Fibroblast of mammary gland (primary cell): ENCODE measurements at places on chromosomes 7 and 10.
A peak's percentile ranks its signal among the peaks of the same experiment; 100 is the strongest.

GRCh38 chr7:101606498-101606923, 22.6 kb downstream of the MYL10 start:
- DNase-seq, result no peak

- no peak for DNase-seq
Measured at GRCh38 chr10:12471135-12471534, 121.8 kb downstream of the CAMK1D start.

- no peak for DNase-seq
Measured at GRCh38 chr10:95579292-95579691, 18.1 kb upstream of the SORBS1 start.

GRCh38 chr10:118395947-118396346, 53.8 kb upstream of the FAM204A start:
- no peak for DNase-seq

GRCh38 chr10:131280101-131280500, 31.4 kb downstream of the TCERG1L start:
- DNase-seq, result no peak

- no peak for DNase-seq
Measured at GRCh38 chr7:538764-539685, 19.4 kb upstream of the PDGFA start.

DNA sequence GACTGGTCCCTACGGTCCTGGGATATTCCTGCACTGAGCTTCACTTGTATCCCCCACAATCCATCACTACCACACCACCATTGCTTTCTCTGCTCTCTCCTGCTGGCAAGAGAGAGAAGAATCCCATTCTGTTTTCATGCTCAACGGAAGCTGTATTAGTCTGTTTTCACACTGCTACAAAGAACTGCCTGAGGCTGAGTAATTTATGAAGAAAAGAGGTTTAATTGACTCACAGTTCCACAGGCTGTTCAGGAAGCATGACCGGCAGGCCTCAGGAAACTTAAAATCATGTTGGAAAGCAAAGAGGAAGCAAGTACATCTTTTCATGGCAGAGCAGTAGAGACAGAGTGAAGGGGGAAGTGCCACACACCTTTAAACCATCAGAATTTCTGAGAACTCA, 260.4 kb upstream of the LYZL1 start:
- DNase-seq, result no peak

- peak; percentile 25 for DNase-seq
Measured at GRCh38 chr10:79405221-79405994, 40.0 kb downstream of the ZCCHC24 start.

DNA sequence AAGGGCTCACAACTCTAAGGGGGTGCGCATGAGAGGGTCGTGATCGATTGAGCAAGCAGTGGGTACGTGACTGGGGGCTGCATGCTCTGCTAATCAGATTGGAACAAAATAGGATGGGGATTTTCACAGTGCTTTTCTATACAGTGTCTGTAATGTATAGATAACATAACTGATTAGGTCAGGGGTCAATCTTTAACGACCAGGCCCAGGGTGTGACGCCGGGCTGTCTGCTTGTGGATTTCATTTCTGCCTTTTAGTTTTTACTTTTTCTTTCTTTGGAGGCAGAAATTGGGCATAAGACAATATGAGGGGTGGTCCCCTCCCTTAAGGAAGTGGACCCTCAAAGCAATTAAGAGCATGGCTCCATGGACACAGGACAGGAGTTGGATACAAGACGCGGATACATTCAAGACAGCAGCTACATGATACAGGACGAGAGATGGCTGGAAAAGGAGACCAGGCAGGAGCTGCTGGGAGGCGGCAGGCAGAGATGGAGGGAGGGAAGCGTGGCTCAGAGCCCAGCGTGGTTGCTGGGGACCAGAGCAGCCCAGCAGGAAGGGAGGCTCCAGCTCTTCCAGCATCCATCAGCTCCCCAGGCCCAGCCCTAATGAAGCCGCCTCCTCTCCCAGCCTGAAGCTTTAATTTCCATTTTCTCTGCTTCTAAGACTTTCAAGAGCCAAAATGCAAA, 31.6 kb downstream of the GSDME start:
- no peak for DNase-seq

- peak; percentile 71 for DNase-seq
Measured at GRCh38 chr10:7417103-7417623, 6.3 kb upstream of the SFMBT2 start.

- no peak for DNase-seq
Measured at GRCh38 chr10:61411706-61412105, 41.5 kb downstream of the TMEM26 start.

GRCh38 chr7:90311175-90311574, 9.9 kb downstream of the FAM237B start:
- DNase-seq, result no peak

GRCh38 chr10:78502210-78502936, 468.7 kb downstream of the RPS24 start:
- peak; percentile 39 for DNase-seq

DNA sequence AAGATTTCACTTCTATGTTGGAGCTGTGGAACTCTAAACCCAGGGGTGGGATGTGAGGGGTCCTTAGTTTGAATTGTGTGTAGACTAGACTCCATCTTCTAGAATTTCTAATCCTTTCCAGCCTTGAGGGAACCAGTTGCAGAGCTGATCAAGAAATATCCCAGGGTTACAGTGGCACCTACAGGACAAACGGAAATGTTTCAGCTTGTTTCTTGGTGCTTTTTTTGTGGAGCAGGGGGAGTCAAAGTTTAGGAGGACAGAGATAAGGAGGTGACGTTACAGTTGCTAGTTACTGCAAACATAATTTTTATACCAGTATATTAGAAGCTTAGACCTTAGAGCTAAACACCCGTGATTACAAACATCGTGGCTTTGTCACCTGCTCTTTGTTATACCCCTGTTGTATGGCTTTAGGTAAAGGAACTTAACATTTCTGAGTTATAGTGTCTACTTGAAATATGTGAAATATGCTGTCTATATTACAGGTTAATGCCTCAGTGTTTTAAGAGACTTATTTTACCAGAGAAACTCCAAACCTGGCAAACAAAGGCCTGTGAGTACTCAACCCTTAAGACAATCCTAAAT, 84.5 kb upstream of the DYNC1I1 start:
- DNase-seq, result peak; percentile 53

- DNase-seq, result no peak
Measured at GRCh38 chr7:26709210-26709990, 155.0 kb downstream of the SKAP2 start.

GRCh38 chr7:98569691-98570337, 47.3 kb upstream of the NPTX2 start:
- DNase-seq, result no peak

GRCh38 chr7:156993021-156993924, 17.2 kb downstream of the MNX1 start:
- no peak for DNase-seq

- no peak for DNase-seq
Measured at GRCh38 chr7:8585591-8585990, 152.2 kb downstream of the NXPH1 start.

DNA sequence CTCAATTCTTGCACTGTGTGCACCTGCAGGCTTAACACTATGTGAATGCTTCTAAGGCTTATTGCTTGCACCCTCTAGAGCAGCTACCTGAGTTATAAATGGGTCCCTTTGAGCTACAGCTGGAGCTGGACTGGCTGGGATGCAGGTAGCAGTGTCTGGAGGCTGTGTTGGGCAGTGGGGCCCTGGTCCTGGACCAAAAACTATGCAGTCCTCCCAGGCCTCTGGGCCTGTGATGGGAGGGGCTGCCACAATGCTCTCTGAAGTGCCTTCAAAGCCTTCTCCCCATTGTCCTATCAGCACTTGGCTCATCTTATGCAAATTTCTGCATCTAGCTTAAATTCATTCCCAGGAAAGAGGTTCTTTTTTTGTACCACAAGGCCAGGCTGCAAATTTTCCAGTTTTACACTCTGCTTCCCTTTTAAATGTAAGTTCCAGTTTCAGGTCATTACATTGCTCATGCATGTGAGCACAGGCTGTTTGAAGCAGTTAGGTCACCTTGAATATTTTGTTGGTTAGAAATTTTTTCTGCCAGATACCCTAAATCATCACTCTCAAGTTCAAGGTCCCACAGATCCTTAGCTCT, 26.0 kb downstream of the KBTBD2 start:
- DNase-seq, result no peak

DNA sequence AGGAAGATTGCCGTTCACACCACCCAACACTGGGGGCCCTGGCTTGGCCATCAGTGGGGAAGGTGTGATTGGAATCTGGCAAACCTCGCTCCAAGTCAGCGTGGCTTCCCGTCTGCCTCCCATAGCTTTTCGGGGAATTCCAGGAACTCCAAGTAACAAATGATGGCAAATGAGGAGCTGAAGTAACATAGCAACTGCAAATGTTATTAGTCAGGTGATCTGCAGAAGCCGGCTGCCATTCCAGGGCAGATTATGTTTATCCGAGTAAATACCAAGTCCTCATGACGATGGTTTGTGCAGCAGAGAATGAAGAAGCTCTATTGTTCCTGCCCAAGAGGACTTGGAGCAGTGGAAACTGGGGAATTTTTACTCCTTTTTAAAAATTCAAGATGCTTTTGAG, 270.5 kb upstream of the PODXL start:
- DNase-seq, result no peak

GRCh38 chr10:58662314-58662713, 149.6 kb downstream of the BICC1 start:
- peak; percentile 94 for DNase-seq

- DNase-seq, result peak; percentile 97
Measured at GRCh38 chr7:134693256-134693655, 46.6 kb downstream of the BPGM start.

DNA sequence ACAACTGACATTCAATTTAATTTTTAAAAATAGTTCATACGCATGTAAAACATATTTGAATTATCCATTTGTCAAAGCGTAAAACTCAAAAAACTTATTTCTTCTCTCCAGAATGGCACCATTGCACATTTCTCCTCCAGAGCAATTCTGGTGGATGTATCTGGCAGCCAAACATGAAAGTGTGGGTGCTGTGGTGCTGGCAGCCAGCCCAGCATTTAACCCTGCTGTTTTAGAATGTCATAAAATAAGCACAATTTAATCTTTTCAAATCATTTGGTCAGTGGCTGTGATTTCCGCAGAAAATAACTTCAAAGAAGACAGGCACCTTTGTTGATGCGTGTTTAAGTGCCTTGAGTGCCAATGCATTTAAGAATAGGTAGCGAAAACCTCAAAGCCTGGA, 302.7 kb upstream of the MEOX2 start:
- no peak for DNase-seq

GRCh38 chr10:107341281-107341680, 176.8 kb upstream of the SORCS1 start:
- no peak for DNase-seq

DNA sequence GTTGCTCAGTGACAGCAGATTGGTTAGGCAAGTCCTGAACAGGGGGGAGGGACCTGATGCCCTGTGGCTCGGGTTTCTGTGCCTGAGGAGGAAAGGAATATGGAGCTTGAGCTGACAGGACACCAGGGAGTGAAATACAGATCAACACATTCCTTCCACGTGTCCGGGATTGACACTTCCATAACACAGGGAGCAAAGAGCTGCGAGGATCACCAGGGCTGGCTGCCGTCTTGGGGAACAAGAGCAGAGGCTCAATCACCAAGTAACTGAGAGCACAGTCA, 36.7 kb upstream of the EFCAB10 start:
- no peak for DNase-seq

DNA sequence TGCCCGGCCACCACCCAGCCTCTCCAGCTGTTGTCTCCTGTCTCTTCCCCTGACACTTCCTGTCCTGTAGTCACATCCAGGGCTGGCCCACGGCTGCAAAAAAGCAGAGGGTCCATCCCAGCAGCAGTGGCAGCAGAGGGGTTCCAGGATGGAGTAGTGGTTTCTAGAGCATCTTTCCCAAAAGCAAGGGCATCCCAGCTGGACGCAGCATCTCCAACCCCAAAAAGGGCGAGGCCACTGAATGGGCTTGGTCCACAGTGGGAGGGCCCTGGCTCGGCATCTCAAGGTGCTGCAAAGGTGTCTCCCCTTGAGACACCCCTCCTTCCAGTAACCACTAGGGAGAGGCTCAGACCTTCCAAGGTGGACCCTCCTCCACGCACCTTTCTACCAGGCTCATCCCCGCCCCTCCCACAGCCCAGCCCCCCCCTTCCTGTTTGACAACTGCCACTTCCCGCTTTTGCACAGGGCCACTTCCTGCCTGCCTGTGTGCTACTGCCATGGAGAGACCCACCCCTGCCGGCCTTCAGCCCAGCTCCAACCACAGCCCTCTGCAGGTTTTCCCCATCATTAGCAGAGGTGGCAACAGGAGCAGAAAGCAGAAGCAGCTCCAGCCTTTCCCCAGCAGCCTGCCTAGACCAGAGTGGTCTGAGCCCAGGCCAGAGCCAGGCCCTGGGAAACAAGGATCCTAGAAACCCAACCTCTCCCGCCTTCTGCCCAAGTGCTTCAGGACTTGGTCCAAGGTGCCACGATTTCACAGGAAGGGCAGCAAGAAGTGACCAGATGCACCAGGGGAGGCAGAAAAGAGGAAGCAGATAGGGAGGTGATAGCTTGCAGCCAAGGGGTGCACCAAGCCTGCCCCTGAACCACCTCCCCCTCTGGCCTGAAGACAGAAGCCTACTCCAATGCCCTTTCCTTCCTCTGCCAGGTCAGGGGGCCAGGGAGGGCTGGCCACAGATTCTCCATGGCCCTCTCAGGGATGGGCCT, 8.6 kb downstream of the CAMK2G start:
- no peak for DNase-seq

GRCh38 chr7:48154792-48155413, 16.4 kb upstream of the ABCA13 start:
- DNase-seq, result peak; percentile 50

DNA sequence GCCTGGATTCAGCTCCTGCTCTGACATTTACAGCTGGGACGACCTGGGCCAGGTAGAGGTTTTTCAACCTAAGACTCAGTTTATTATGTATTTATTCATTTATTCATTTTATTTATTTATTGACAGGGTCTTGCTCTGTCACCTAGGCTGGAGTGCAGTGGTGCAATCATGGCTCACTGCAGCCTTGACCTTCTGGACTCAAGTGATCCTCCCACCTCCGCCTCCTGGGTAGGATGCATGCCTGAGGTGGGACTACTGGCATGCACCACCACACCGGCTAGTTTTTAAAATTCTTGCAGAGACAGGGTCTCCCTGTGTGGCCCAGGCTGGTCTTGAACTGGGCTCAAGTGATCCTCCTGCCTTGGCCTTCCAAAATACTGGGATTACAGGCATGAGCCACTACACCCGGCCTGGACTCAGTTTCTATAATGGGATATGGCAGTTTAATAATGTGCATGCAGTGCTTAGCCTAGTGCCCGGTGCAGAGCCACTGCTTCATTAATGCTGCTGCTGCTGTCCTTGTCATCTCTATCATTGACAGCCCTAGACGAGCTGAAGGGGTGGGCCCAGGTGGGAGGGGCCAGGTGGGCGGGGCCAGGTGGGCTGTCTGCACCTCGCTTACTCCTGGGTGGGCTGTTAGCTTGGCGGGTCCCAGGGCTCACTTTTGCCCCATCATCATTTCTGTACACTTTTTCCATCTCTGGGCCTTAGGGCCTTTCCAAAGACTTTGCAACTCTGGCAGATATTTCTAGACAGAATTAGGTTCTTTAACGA, 92.6 kb downstream of the LHPP start:
- DNase-seq, result no peak

DNA sequence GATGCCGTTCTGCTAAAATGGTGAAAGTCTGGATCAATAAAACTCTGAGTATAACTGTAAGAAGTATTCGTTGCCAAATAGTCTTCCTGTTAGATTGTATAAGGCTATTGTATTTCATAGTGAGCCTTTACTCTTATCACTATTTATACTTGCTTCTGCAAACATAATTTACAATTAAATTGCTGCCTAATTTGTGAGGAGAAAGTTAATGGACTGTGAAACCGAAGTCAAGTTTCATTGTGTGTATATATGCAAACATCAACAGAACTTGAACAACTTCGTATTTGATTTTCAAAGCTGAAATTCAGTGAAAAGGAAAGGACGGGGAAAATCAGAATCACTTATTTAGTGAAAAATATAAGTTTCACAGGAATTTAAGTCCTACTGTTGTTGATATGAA, 135.9 kb upstream of the CCDC6 start:
- no peak for DNase-seq
